ENCODE measurements at places on chromosomes 2 and 18.

- DNase-seq = no peak
Observed at GRCh38 chr2:233474308-233475160, 92.0 kb downstream of the USP40 start.

DNA sequence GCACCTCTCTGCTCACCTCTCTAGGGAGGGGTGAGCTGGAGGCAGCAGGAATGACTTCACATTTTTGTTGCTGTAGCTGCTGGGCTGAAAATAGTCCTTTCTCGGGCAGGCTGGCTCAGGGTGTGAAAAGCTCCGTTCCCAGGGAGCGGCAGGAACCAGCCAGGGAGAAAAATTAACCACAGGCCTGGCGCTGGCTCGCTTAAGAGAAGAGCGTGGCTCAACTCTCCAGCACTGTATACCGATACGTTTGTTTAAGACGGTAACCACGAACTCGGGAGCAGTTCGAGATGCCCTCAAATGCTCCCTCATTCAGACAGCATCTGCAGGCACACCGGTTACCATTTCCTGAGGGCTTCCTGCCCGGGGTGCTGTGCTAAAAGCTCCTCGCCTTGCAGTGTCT is 129.6 kb downstream of the CELF4 start:
- DNase-seq = no peak

DNA sequence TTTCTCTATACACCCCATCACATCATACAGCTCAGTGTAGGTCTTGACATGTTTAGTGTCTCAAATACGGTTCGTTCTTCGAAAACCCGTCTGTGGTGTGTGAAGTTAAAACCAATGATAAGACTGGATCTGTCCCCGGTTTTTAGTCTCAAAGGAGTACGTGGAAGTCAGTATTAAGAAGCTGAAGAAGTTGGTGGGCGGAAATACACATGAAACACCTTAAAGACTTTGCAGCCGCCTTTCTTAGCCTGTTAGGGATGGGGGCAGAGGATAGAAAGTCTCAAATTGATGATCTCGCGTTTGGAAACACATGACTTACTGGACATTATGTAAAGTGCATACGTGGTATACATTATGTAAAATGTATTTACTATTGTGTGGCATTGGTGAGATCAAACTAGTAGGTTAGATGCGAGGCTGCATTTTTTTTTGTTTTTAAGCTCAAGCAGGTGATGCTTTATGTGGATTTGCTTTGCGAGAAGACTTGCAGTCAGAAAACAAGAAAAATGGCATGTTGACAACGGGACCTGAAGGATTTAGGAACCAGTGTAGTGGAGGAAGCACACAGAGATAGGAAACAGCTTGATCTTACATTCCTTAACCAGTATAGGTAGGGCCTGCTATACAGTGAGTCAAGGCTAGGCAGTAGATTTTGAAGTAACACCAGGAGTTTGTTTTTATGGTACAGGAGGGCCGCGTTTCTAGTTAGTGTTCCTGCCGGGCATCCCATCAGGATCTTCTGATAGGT is 1.2 kb downstream of the CNOT11 start:
- DNase-seq = no peak

DNA sequence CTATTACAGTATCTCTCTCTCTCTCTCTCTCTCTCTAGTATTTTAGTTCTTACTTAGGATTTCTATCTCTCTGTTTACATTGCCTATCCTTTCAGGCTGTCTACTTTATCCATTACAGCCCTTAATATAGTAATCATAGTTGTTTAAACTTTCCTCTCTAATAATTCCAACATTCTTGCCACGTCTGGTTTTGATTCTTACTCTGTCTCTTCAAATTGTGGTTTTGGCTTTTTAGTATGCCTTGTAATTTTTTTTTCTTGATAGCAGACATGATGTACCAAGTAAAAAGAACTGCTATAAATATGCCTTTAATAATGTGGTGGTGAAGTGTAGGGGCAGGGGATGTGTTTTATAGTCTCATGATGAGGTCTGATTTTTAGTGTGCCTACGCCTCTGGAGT is 1809.5 kb upstream of the CELF4 start:
- DNase-seq = no peak

- no peak for DNase-seq
Observed at GRCh38 chr2:142478206-142478605, 347.4 kb upstream of the LRP1B start.

GRCh38 chr2:67923696-67924095 is 139.1 kb downstream of the C1D start:
- DNase-seq = peak; percentile 14

- DNase-seq = no peak
Observed at GRCh38 chr2:11387100-11387390, 42.6 kb upstream of the ROCK2 start.

DNA sequence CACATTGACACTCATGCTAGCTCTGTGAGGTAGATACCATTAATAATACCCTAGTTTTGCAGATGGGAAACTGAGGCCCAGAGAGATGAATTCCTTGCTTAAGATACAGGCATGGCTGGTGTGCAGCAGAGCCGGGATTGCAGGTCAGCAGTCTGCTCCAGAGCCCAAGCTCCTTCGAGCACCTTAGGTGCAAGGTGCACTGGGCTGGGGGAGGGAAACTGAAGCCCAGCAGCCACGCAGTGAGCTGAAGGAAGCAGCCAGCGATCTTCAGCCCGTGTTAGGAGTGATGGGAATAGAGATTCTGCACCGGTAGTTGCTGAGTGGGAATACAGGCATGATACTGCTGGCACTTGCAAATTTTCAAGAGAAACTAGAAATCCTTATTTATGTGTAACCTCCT is 50.6 kb downstream of the TANC1 start:
- DNase-seq = no peak

- no peak for DNase-seq
Observed at GRCh38 chr2:207513551-207514257, 16.1 kb upstream of the CREB1 start.

- DNase-seq = no peak
Observed at GRCh38 chr2:196200557-196200956, 29.2 kb upstream of the STK17B start.

DNA sequence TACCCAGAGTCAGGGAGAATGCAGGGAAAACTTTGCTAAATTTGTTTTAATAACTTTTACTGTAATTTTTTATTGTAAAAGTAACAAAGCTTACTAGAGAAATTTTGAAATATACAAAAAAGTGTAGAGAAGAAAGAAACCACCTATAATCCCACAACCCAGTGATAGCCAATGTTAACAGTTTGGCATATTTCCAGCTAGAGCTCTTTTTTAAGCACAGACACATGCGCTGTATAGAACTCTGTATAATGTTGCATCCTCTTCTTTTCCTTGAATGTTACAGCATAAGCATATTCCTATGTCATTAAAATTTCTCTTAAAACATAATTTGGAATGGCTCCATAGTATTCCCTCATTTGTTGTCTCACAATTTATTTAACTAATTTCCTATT is 37.4 kb upstream of the EPAS1 start:
- DNase-seq = no peak

DNA sequence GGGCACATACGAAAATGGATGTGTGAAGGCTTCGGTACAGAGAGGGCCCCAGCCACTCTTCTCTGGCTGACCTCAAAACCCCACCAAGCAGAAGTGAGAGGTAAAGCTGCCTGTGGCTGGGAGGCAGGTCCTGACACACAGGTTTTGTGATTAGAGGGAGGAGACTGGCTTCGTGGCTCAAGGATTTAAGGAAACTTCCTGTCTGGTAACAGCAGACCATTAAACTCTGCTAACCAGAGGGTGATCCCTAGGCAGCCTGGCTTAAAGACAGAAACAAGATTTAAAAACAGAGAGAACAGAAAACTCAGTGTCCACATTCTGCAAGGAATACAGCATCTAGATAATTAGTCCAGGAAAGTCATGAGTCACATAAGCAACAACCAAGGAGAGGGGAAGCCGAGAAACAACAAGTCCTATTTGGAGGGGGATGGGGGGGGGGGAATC is 101.9 kb downstream of the NFATC1 start:
- no peak for DNase-seq

GRCh38 chr2:217060951-217061547 is 201.2 kb upstream of the TNP1 start:
- DNase-seq = no peak

DNA sequence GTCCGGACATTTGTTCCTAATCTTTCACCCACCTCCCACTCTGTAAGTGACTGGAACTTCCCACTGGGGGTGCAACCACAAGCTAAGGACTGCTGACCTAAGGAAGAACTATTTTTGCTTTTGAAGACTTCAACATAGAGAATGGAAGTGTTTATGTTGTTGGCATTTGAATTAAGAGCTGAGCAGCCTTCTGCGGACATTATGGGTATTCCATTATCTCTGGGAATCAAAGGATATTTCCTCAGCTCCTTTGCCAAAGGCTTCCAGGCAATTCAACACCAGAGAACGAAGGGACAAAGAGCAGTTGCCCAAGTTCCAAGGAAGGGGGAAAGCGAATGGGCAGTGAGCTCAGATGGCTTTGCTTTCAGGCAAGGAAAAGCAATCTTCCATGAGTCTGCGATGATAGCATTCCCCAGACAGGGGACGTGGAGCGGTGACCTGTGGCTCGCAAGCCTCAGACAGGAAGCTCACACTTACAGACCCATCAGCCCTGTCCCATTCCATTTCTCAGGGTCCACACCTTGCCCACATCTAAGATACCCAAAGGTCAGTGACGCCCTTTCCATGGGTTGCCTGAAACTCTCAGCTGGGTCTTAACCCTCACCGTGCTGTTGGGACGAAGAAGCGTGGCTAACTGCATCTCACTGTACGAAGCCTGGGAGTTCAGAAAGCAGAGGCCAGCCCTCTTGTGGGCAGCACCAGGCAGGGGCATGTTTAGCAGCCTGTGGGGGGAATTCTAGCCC is 116.8 kb downstream of the COPS8 start:
- DNase-seq = no peak

DNA sequence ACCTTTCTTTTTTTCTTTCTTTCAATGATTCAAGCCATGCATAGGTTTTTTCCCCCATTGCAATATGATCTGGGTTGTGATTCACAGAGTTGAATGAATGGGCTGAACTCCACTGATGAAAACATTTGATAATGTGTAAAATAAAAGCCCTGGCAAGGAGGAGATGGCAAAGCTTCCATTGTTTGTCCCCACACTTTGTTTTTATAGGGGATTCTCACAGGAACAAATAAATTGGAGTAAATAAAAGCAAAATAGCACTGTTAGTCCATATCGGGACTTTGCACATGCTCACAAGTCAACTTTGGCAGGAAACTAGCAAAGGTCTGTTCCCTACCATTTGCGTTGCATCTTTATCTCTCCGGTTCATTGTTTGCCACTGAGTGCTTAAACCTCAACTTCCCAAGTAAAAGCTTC is 55.7 kb downstream of the MEIS1 start:
- no peak for DNase-seq

DNA sequence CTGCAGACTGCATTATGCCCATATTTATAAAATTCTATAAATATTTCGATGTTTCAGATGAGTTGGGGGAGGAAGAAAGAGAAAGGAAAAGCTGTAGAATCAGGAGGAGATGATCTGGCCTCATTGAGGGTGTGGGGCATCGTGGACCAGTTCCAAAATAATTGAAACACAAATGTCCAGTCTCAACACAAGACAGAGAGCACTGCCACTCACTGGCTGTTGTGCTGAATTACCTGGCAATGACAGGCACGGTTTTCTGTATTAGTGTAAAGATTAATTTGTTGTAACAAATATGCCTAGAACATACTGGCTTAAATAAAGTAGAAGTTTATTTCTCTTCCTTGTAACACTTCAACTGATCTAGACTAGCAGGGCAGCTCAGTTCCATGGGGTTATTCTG is 24.1 kb downstream of the POLE4 start:
- DNase-seq = no peak

DNA sequence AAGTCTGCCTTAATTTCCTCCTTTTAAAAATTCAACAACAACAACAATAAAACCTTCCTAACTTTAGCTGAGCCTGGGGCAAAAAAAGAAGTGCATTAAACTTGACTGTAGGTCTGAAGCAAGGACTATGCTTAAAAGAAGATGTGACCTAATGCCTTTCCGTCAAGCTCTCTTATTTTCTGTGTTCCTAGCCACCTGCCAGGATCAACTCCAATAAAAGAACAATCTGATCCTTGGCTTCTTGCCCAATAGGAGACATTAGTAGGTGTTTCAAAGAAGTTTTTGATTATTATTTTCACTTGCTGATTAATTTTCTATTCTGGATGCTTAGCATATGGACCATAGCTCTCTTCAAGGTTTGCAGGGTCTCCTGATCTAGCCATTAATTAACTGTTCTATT is 237.5 kb downstream of the STK39 start:
- no peak for DNase-seq

DNA sequence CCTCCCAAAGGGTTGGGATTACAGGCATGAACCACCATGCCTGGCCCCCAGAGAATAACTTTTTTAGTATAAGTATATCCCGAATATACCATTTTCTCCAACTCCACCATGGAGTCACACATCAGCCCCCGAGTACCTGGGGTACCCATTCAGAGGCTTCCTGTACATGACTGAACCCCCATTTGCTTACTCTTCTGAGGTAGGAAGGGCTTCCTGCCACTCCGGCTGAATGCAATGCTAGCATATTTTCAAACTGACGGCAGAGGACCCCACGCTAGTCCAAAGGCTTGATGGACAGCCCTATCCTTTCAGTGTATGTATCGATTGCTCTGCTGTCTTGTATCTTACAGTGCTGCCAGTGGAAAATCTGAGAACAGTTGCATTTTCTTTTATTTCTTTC is 220.6 kb upstream of the SH3BP4 start:
- DNase-seq = no peak

GRCh38 chr18:23068011-23068410 is 67.3 kb upstream of the CABLES1 start:
- DNase-seq = no peak

GRCh38 chr2:231241755-231242507 is 43.5 kb downstream of the ARMC9 start:
- no peak for DNase-seq

DNA sequence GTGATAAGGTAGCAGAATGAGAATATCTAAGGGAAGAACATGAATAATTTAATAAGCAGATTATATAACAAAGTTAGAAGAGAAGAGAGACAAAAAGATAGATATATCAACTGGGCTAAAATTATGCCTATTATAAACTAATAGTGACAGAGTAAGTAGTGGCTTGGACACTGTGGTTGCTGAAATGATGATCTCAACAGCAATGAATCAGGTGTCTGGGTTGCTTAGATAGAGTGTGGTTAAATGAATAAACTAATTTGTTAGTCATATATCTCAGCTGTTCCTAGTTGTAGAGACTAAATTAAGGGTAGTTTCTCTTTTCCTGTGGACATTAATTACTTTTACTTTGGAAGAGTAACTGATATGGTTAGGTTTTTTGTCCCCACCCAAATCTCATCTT is 1485.4 kb upstream of the CELF4 start:
- no peak for DNase-seq

DNA sequence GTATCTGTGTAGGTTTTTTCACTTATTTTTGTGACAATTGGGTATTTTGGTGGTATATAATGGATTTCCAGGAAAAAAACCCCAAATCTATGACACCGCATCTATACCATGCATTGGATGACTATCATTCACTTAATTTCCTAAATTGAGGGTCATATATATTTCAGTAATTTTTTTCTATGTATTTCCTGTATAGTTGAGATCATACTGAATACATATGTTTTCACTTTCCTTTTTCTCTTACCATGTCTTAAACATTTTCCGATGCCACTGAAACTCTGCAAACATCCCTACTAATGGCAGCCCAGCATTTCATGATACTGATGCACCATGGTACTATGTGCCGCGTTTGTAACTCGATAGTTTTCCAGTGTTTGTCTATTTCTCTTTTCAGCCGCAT is 40.4 kb downstream of the CDKL4 start:
- no peak for DNase-seq

GRCh38 chr2:105761931-105762515 is 17.3 kb downstream of the NCK2 start:
- no peak for DNase-seq

GRCh38 chr2:124805060-124805459 is 780.0 kb downstream of the CNTNAP5 start:
- no peak for DNase-seq
